Myocyte (in vitro differentiated cells): ENCODE measurements at places on chromosomes 16 and 17. TPM values are rescaled to one million over a fixed set of nuclear protein-coding genes. Genes with fewer than 3 reads are reported as not detected.
A peak's percentile ranks its signal among the peaks of the same experiment; 100 is the strongest.

GRCh38 chr17:63550817-63551639 is 751 bp downstream of the DCAF7 start:
- DNase-seq: peak; percentile 22

DNA sequence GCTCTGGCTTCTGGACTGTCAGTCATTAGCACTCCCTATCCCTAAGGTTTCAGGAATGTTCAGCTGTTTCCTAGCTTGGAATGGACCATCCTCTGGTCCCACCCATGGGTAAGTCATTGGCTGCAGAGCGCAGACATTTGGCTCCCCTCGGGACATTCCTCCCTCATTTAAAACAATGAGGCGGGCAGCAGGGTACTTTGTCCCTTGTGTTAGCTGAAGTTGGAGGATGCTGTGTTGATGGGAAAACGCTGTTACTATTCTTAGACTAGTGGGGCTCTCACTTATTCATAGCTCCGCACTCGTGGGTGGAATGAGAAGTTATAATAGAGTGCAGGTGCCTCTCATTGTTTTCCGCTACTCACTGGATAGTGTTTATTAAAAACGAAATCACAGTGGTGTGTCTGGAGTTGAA is 673.8 kb downstream of the WWOX start:
- peak; percentile 68 for DNase-seq

DNA sequence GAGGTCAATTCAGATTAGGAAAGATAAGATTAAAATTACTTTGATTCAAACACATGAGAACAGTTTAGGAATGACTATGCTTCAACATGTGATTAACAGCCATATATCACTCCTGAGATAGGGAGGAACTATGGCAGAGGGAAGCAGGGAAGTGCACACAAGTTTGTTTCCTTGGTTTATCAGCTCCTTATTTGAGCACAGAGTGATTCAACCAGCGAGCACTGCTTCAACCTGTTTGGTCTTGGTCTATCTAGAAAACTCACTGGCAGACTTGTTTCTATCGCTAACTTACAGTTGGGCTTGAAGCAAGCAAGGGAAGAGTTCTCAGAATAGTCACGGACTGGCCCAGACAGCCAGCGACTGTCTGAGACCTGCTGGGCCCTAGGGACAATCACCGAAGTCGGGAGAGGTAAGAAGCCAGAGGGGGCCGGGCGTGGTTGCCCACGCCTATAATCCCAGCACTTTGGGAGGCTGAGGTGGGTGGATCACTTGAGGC is 23.5 kb downstream of the TUBG1 start:
- DNase-seq: no peak

Gene SGCA
- 428 and 447 TPM in 2 replicates for total RNA-seq

DNA sequence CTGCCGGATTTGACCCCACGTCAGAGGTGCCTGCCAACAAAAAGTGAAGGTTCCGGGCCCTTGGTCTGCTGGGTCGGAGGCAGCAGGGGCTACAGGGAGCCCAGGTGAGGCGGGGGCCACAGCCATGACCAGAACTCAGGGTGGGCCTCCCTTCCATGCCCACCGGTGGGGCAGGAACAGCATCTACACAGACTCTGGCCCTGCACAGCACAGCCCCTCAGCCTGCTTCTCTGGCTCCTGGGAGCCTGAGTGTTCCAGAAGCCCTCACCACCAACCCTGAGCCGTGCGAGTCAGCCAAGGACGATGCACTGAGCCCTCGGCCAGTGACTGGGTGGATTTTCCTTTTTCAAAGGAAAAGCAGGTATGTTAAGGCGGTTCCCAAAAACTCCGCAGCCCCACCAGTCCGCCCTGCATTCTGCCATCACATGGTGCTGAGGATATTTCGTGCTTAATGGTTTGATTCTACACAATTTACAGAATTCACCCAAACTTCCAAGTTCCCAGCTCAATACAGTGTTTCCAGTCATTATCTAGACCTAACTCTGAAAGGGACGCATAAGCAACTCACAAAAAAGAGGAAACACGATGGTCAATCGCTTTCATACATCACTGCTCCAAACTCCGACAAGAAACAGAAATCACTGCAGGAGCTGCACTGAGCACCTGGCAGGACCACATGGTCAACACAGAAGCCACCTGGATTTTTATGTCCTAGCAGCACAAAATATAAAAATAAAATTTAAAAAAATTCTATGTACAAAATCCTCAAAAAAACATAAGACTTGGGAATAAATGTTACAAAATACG is 19.4 kb upstream of the C16orf95 start:
- DNase-seq: no peak
